ENCODE measurements at places on chromosomes 12 and 14. TPM values are rescaled to one million over a fixed set of nuclear protein-coding genes. Genes with fewer than 3 reads are reported as not detected.

OVCH1 gene
- not detected for total RNA-seq

DNA sequence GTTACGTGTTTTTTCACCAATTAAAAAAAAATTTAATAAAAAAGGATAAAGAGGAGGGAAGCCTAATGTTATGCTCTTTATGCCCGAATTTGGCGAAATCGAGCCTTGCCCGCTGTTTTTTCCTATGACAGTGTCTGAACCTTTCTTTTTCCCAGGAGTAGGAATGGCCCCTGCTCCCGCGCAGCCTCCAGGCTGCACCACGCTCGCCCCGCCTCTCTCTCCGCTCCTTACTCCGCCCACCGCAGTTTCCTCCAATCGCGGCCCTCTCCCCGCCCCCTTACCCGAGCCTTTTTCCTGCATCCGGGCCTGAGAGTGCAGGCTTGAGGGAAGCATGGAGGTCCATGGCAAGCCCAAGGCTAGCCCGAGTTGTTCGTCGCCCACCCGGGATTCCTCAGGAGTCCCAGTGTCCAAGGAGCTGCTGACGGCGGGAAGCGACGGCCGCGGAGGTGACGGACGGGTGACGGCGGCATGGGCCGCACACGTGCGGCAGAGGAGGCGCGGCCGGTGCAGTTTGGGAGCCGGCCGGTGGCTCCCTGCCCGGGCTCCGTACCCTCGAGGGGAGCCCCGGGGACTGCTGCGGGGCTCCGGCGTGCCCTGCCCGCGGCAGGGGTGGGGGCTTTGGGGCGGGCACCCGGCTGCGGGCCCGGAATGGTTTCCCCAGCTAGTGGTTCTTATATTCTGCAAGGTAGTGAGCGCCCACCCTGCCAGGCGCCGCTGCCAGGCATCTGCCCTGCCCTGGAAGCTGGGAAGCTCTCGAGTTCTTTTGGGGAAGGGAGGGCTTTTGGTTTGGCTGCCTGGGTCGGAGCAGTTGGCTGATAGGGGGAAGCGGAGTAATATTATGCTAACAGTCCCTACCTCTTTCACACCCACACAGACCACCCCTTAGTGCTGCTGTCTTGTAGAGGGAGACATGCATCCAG is at the start of gene NOPCHAP1:
NOPCHAP1 (plus strand) TSS at position 295 of the 920 bp plus-strand sequence; CDS start at position 332, 37 bp downstream.
- H3K27me3 ChIP-seq = peaks cover 11% of the 10 kb centered on the region
- peak within 1 kb of the TSS; percentile 78 for H3K4me3 ChIP-seq
- peak within 1 kb of the TSS; percentile 40 for H3K27ac ChIP-seq

- H3K36me3 ChIP-seq = peaks cover 4% of the 10 kb centered on the region
- H3K4me3 ChIP-seq = no peak overlapping the region
Measured at GRCh38 chr12:25585662-25586061, 32.6 kb upstream of the LMNTD1 start.

DNA sequence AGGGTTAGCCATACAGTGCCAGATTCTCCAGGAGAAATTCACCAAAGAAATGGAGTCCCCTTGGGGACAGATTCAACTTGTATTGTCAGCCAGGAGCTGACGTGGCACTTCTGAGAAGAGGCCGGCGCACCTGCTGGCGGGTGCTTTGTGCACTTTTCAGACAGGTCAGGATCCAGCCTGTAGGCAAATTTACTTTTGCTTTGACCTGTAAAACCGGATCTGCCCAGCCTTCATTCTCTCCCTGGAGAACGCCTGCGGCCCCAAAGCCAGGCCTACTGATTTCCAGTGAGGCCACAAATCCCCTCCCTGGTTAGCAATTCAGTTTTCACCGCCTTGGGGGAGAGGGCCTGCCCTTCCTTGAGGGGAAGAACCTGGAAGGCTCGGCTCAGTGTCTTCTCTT is 17.4 kb downstream of the P2RX4 start:
- H3K27ac ChIP-seq = no peak overlapping the region
- H3K36me3 ChIP-seq = peaks cover 34% of the 10 kb centered on the region
- H3K27me3 ChIP-seq = no peaks in the 10 kb centered on the region
- H3K4me1 ChIP-seq = peaks cover 50% of the 10 kb centered on the region

- H3K27ac ChIP-seq = no peak overlapping the region
- H3K4me3 ChIP-seq = no peak overlapping the region
- peaks cover 46% of the 10 kb centered on the region for H3K4me1 ChIP-seq
Measured at GRCh38 chr12:50220363-50220995, 53.3 kb upstream of the CERS5 start.

DNA sequence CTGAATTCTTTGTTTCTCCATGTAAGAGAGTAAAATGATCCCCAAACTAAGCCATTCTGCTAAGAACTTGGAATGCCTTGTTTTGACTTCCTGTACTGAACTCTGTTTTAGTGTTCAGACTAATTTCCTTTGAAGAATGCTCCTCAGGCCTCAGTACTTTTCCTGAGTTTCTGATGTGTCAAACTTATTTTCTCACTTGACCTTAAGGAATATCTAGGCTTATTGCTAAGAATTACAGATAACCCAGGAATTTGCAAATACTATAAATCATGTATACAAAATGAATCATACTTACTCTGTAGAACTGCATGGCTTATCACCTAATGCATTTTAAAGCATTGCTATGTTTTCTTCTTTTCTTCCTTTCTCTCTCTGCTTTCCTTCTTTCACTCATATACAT is 93.1 kb upstream of the PKP2 start:
- no peak overlapping the region for H3K4me3 ChIP-seq
- H3K36me3 ChIP-seq = no peaks in the 10 kb centered on the region
- H3K4me1 ChIP-seq = no peaks in the 10 kb centered on the region
- DNase-seq = no peak
- H3K27me3 ChIP-seq = peaks cover 3% of the 10 kb centered on the region

DNA sequence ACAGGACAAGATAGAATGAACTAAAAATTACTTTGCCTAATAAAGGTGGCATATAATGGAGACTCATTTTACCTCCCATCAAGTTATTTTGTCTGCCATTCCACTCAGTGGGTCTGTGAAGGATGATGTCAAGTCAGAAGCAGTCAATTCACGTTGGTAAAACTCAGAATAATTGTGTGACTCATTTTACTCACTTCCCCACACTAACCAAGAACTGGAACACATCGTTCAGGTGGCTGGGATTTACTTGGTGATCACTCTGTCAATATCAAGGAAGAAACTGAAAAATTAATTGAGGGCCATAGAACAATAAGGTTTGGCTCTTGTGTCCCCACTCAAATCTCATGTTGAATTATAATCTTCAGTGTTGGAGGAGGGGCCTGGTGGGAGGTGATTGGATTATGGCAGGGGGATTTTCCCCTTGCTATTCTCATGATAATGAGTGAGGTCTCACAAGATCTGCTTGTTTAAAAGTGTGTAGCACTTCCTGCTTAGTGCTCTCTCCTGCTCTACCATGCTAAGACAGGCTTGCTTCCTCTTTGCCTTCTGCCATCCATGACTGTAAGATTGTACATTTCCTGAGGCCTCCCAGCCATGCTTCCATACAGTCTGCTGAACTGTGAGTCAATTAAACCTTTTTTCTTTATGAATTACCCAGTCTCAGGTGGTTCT is 35.7 kb upstream of the GTF2A1 start:
- H3K36me3 ChIP-seq = no peaks in the 10 kb centered on the region
- no peak overlapping the region for H3K4me3 ChIP-seq
- no peak for DNase-seq
- peaks cover 7% of the 10 kb centered on the region for H3K4me1 ChIP-seq

DNA sequence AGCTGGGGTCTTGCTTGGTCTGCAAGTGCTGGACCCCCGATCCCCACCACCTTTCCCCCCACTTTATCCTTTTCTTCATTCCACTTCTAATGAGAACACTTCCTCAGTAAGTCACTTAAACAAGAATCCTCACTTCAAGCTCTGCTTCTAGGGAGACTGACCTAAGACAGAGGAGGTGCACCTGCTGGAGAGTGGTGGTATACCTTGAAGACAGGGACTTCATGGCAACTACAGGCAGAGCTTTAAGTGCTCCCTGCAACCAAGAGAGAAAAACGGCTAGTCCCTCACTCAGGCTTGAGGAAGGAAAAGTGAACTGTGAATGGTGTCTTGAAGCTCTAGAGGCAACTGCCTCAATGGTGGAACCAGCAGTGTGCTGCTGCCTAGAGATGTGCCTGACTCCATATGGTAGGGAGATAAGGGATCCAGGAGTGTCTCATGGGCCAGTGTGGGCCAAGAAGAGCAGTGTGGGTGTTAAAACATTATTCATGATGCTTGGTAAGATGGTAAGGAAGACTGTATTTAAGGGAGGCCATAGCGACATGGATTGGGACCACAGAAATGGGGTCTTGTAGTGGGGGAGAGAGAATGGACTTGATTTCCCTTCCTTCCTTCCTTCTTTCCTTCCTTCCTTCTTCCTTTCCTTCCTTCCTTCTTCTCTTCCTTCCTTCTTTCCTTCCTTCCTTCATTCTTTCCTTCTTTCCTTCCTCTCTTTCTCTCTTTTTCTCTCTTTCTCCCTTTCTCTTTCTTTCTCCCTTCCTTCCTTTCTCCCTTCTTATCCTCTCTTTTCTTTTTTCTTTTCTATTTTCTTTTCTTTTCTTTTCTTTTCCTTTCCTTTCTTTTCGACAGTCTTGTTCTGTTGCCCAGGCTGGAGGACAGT is 96.2 kb upstream of the NAP1L1 start:
- no peaks in the 10 kb centered on the region for H3K36me3 ChIP-seq
- DNase-seq = no peak
- peaks cover 12% of the 10 kb centered on the region for H3K4me1 ChIP-seq
- H3K27ac ChIP-seq = no peak overlapping the region
- peaks cover 37% of the 10 kb centered on the region for H3K27me3 ChIP-seq
- H3K4me3 ChIP-seq = no peak overlapping the region
